Activated T-helper 17 cell treated with anti-CD3 and anti-CD28 coated beads, Interleukin-2, amount 50 U/mL, for 72 hours (primary cell): ENCODE measurements at places on chromosomes 5 and 9. TPM values are rescaled to one million over a fixed set of nuclear protein-coding genes. Genes with fewer than 3 reads are reported as not detected.

DNA sequence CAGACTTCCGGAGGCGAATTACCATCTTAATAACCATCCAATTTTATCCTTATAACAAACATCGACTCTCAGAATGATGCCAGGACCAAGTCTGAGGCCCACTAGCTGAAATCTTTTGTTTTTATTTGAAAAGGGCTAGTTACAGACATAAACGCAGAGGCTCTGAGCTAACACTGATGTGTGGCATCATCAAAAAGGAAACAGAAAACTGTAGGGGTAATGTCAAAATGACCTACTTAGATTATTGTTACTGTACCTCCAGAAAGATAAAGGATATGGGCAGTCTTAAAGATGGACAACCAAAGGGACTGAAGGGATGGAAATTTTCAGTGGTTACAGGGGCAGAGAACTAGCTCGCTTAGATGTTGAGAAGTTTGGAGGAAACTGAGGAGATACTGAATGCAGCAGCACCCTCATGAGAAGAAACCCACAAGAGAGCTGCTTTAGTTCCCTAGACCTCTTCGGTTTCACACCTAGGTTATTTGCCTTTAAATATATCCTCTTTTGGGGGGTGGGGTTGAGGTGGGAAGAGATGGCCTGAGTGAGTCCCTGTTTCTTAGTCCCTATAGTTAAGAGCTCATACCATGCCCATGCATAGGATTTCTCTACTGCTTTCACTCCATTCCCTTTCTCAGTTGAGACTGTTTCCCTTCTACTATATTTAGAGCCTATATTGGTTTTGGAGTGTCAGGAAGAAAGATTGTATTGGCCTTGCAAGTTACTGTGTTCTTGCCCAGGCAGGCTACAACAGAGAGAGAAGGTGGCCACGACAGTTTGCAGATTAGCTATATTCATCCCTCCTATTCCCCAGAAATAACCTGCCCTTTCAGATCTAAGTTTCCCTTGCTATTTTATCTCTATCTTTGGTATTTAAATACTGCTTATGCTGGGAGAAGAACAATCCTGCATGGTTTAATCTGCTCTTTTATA is 320.4 kb upstream of the EFNA5 start:
- no peak overlapping the region for H3K27ac ChIP-seq
- no peaks in the 10 kb centered on the region for H3K27me3 ChIP-seq
- no peak overlapping the region for H3K4me3 ChIP-seq
- ATAC-seq, result no peak

DNA sequence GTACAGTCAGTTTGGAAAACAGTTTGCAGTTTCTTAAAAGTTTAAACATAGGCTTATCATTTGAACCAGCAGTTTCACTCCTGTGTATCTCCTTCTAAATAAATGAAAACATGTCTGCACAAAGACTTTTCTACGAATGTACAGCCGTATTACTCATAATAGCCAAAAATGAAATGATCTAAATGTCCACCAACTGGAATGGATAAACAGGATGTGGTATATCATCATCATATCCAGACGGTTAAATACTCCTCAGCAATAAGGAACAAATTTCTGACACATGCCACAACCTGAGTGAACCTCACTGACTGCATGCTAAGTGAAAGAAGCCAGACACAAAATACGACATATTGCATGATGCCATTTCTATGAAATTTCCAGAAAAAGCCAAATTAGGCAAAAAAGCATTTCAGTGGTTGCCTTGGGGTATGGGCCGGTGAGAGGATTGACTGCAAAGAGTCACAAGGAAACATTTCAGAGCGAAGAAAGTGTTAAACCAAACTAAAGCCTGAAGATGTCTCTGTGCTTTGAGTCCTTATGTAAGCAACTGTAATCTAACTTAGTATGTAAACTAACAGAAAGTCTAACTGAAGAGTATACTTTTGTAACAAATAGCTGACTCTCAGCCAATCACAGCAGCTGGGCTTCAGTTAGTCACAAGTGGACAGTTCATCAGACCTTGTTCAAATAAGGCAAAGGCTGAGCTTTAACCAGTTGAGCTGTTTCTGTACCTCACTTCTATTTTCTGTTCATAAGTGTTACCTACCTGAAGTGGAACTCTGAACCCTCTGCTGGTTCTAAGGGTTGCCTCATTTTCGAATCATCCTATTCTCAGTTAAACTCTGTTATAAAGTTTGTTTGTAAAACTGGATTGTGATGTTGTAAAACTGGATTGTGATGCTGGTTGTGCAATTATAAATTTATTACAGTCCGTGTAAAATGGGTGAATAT is 65.2 kb downstream of the TRIO start:
- H3K27me3 ChIP-seq, result peaks cover 24% of the 10 kb centered on the region
- H3K4me1 ChIP-seq, result no peaks in the 10 kb centered on the region
- H3K36me3 ChIP-seq, result no peaks in the 10 kb centered on the region
- no peak overlapping the region for H3K27ac ChIP-seq

DNA sequence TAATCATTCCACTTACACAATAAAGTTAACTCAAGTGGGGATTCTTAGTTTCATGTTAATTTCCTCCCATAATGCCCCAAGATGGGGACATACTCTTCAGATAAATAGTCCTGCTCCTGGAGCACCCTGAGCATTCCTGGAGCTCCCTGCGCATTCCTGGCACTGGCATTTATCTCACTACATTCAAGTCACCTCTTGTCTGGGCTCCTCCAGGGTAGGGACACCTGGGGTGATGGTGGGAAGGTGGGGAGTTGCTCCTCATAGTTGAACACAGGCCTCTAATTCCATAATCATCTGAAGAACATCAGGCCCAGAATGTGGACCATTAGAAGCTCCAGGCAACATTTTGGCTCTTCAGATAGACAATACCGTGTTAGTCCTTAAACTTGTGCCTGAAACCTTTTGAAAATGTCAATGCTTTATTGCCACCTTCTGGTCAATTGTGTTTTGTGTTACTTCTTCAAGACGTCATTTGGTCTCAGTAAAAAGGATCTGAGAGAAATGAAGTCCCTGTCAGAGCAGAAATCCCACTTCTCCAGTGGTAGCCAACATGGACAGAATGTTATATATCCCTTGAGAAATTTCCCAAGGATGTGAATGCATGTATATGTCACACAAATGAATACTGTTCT is 14.2 kb upstream of the AGGF1 start:
- no peaks in the 10 kb centered on the region for H3K4me1 ChIP-seq
- no peak overlapping the region for H3K27ac ChIP-seq
- H3K36me3 ChIP-seq, result no peaks in the 10 kb centered on the region

Gene GPR151
- total RNA-seq, result not detected

DNA sequence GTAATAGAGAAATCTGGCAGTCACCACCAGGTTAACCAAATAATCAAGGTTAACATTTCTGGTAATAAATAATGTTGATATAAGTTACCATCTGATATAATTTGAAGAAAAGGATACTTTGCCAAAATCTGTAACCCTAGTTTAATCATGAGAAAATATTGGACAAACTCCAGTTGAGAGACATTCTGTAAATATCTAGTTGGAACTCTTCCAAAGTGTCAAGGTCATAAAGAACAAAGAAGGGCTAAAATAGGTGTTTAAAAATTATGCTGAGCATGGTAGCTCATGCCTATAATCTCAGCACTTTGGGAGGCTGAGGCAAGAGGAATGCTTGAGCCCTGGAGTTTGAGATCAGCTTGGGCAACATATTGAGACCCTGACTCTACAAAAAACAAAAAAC is 253.3 kb downstream of the MRPS30 start:
- no peaks in the 10 kb centered on the region for H3K27me3 ChIP-seq
- no peaks in the 10 kb centered on the region for H3K36me3 ChIP-seq
- ATAC-seq, result no peak
- H3K4me3 ChIP-seq, result no peak overlapping the region

GRCh38 chr5:56090793-56091460 is 96.2 kb upstream of the IL6ST start:
- no peak for ATAC-seq
- no peaks in the 10 kb centered on the region for H3K27me3 ChIP-seq
- no peak overlapping the region for H3K4me3 ChIP-seq
- H3K4me1 ChIP-seq, result peaks cover 31% of the 10 kb centered on the region

GRCh38 chr5:170508036-170508435 is 4.2 kb downstream of the KCNIP1 start:
- peaks cover 30% of the 10 kb centered on the region for H3K27me3 ChIP-seq
- H3K4me1 ChIP-seq, result no peaks in the 10 kb centered on the region
- no peak overlapping the region for H3K4me3 ChIP-seq
- no peak for ATAC-seq

DNA sequence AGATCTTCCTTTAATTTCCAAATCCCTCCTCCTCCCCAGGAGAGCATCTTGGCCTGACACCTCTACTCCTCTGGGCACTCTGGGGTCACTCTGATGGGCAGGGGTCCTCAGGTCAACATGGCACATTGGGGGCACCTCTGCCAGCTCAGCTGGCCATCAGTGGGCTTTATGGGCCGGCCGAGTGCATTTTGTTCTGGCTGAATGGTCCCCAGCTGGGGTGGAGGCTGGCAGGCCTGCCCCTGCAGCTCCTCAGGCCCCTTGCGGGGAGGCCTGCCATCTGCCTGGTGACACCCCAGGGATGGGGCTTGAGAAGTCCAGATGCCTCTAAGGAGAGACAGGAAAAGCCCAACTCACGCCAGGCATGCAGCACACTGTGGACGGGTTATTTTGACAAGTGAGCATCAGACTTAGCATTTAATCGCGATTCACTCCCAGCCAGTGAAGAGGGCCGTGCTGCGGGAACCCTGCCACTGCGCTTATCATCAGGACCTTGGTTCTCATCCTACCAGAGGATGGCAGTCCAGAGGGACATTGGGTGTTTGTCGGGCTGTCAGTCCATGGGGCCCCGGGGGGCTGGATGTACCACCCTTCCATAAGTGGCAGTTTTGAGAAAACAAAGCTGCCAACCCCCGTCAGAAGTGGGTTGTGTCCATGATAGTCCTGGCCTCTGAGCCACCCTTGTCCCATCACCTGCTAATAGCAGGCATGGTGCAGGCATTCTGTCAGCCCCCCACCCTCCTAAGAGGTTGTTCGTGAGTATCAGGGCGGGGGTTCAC is 21.7 kb downstream of the PHF2 start:
- no peak overlapping the region for H3K4me3 ChIP-seq
- no peak overlapping the region for H3K27ac ChIP-seq
- H3K36me3 ChIP-seq, result no peaks in the 10 kb centered on the region
- peaks cover 29% of the 10 kb centered on the region for H3K4me1 ChIP-seq

GRCh38 chr5:1164696-1165630 is 36.4 kb upstream of the SLC6A19 start:
- H3K4me1 ChIP-seq, result peaks cover 4% of the 10 kb centered on the region
- no peak for ATAC-seq
- no peaks in the 10 kb centered on the region for H3K36me3 ChIP-seq
- no peak overlapping the region for H3K27ac ChIP-seq

Gene MCTP1
- total RNA-seq, result not detected

DNA sequence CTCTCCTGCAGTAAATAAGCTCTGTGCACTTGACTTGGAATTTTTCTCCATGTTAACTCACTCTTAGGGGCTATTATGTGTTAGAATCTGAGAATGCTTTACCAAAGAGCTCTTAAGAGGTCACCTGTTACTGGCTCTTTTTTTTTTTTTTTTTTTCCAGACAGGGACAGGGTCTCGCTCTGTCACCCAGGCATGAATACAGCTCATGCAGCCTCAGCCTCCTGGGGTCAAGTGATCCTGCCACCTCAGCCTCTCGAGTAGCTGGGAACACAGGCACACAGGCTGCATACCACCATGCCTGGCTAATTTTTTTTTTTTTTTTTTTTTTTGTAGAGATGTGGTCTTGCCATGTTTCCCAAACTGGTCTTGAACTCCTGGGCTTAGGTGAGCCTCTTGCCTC is 22.1 kb downstream of the HMGXB3 start:
- no peaks in the 10 kb centered on the region for H3K27me3 ChIP-seq
- peaks cover 99% of the 10 kb centered on the region for H3K36me3 ChIP-seq
- H3K27ac ChIP-seq, result peak overlapping the region; percentile 74
- peaks cover 6% of the 10 kb centered on the region for H3K4me1 ChIP-seq

DNA sequence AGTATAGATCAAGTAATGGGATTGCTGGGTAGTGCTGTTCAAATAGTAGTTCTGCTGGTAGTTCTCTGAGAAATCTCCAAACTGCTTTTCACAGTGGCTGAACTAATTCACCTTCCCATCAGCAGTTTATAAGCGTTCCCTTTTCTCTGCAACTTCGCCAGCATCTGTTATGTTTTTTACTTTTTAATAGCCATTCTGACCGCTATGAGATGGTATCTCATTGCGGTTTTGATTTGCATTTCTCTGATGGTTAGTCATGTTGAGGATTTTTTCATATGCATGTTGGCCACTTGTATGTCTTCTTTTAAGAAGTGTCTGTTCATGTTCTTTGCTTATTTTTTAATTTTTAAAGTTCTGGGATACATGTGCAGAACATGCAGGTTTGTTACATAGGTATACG is 279.2 kb upstream of the NREP start:
- H3K27ac ChIP-seq, result no peak overlapping the region
- no peak for ATAC-seq
- H3K36me3 ChIP-seq, result no peaks in the 10 kb centered on the region
- H3K4me3 ChIP-seq, result no peak overlapping the region

GRCh38 chr9:136673088-136673974 is 10.6 kb downstream of the EGFL7 start:
- H3K4me1 ChIP-seq, result no peaks in the 10 kb centered on the region
- ATAC-seq, result no peak

- no peaks in the 10 kb centered on the region for H3K36me3 ChIP-seq
- peaks cover 6% of the 10 kb centered on the region for H3K4me1 ChIP-seq
- peak; percentile 77 for ATAC-seq
- H3K4me3 ChIP-seq, result no peak overlapping the region
- no peak overlapping the region for H3K27ac ChIP-seq
- peaks cover 54% of the 10 kb centered on the region for H3K27me3 ChIP-seq
Measured at GRCh38 chr5:170681013-170681433, 102.5 kb upstream of the GABRP start.

- H3K4me1 ChIP-seq, result peaks cover 18% of the 10 kb centered on the region
- H3K27ac ChIP-seq, result no peak overlapping the region
- H3K4me3 ChIP-seq, result no peak overlapping the region
- peaks cover 15% of the 10 kb centered on the region for H3K36me3 ChIP-seq
Measured at GRCh38 chr5:151751091-151751490, 7.3 kb downstream of the ATOX1 start.

GRCh38 chr9:129612815-129613519 is 7.9 kb downstream of the C9orf50 start:
- ATAC-seq, result no peak
- no peak overlapping the region for H3K4me3 ChIP-seq
- H3K27ac ChIP-seq, result no peak overlapping the region
- H3K27me3 ChIP-seq, result no peaks in the 10 kb centered on the region

GRCh38 chr5:91339063-91339705 is 43.9 kb downstream of the ARRDC3 start:
- no peak overlapping the region for H3K27ac ChIP-seq
- H3K4me1 ChIP-seq, result no peaks in the 10 kb centered on the region
- no peak for ATAC-seq
- H3K36me3 ChIP-seq, result no peaks in the 10 kb centered on the region
- H3K4me3 ChIP-seq, result no peak overlapping the region
- H3K27me3 ChIP-seq, result no peaks in the 10 kb centered on the region

DNA sequence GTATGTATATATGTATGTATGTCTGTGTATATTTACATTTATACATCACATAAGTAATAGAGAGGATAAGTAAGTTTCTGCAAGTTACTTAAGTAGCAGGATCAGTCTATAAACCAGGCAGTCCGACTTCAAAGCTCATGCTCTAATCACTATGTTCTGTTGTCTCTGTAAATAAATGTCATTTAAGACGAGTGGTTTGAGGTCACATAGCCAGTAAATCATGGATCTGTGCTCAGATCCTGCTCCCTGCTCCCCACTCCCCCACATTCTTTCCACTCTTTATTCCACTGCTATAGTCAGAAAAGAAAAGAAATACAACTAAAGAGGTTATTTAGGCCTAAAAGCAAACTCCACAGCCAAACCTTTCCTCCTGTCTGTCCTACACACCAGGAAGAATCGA is 90.4 kb downstream of the SERINC5 start:
- H3K27ac ChIP-seq, result peak overlapping the region; percentile 89
- no peak overlapping the region for H3K4me3 ChIP-seq
- H3K4me1 ChIP-seq, result peaks cover 39% of the 10 kb centered on the region
- ATAC-seq, result no peak

Gene SPATA31D4
- total RNA-seq, result not detected
